Stomach (tissue), 19 donors: ENCODE measurements at places on chromosomes 13 and 19.

DNA sequence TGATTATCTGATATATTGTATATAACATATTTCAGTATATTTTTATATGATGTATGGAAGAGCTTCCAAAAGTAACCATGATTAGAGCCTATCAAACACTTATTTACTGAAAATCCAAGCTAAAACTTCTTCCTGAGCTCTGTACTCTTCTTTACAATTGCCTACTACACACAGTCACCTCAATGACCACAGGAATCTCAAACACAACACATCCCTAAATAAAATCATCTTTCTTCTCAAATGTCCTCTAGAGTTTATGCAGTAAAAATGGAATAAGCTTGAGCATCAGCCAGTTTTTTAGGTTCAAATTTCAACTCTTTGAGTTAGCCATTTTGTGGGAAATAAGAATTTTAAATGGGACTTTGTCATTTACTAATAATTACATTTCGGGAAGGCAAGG lies 102.6 kb upstream of the FNDC3A start:
- no peak for DNase-seq

GRCh38 chr13:73828811-73829210 lies 305.4 kb downstream of the KLF12 start:
- no peak for DNase-seq

DNA sequence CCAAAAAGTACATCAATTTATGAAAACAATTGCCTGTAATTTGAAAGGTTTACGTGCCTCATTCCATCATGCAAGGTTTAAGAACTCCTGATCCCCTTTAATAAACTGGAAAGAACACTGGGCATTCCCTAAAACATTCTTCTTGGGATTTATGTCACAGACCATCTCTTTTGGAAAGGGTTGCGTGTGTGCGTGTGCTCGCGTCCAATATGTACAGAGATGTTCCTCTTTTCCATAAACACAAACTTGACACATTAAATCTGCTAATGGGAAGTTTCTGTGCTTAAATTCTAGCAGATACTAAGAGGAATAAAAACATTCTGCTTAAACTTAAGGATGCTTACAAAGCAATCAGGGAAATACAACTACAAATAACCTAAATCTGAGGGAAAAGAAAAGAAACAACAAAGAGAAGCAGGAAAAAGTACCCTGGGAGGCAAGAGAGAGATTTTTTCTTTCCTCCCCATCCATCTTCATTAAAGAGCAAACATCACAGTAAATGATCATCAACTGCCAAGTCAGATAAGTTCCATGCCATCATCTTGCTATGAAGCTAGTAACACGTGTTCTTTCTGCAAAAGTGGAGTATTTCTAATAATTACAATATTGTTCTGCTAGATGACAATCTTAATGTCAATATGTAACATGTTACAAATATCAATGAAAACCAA lies 83.7 kb downstream of the STK24 start:
- DNase-seq = no peak

DNA sequence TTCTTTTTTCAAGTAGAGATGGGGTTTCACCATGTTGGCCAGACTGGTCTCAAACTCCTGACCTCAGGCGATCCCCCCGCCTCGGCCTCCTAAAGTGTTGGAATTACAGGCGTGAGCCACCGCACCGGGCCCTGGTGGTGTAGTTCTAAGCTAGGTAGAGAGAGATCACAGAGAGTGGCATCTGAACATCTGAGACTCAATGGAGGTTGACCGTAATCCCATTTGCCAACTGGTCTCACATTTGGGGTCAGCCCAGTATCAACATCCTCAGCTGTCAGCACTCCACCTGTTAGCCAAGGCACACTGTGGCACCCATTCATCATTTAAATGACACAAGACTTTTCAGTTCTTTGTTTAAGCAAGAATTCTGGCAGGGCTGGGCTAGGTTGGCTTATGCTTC lies 8.1 kb downstream of the SELENOW start:
- DNase-seq = no peak

- DNase-seq = no peak
Measured at GRCh38 chr19:710767-711166, 2.0 kb downstream of the PALM start.

- DNase-seq = peak; percentile 26
Measured at GRCh38 chr13:21884299-21884909, 213.5 kb downstream of the FGF9 start.

- DNase-seq = no peak
Measured at GRCh38 chr13:62057286-62057685, 641.6 kb upstream of the PCDH20 start.

GRCh38 chr13:51713807-51714206 lies 90.2 kb downstream of the DHRS12 start:
- DNase-seq = no peak

GRCh38 chr13:76414320-76414719 lies 471.9 kb downstream of the KCTD12 start:
- no peak for DNase-seq

DNA sequence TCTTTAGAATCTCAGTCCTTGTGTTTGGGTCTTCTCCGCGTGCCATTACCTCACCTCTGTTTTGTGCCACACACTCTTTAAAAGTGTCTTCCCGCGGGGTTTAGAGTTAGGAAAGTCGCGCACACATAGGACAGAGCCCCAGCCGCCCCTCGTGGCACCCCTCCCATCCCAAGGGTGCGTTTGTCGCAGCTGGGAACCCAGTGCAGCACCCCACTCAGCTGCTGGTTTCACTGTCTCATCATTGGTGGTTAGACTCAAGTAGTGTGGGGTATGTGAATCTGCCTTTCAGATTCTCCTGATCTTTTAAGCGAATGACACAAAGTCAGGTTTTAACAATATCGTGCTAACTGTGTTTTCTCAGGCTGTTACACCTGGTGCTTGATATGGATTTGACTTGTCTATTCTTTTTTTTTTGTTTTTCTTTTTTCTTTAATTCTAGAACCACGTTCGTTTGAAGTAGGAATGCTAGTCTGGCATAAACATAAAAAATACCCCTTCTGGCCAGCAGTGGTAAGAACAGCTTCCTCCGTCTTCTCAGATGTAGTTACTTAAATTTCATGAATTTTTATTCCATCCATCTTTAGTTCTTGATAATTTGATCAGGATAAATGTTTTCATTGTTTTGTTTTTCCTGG lies 19.5 kb upstream of the NDUFS7 start:
- no peak for DNase-seq

- no peak for DNase-seq
Measured at GRCh38 chr19:33484226-33484774, 37.3 kb downstream of the PEPD start.

DNA sequence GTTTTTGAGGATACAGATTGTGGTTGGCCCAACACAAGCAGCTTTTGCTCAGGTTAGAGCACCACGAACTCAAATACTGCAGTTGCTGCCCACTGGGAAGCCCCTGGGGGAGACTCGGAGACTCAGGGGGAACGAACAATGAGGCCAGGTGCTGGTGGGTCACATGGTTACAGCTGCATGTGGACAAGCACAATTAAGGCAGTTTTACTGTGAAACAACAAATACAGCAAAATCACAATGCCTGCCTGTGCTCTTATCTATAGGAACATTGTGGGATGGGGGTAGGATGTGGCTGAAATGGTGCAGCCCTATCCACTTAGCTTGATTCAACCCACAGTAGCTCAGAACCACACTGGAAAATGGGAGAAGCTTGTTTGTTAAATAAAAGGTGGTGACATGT lies 119.7 kb upstream of the SPATA13 start:
- DNase-seq = no peak

- DNase-seq = no peak
Measured at GRCh38 chr13:67791047-67791446, 560.9 kb upstream of the PCDH9 start.
